ENCODE measurements at places on chromosomes 5 and 9. TPM values are rescaled to one million over a fixed set of nuclear protein-coding genes. Genes with fewer than 3 reads are reported as not detected.

PCDHB14 gene
- total RNA-seq = 0.63 TPM

FST gene
- 29.1 TPM for total RNA-seq

GPR151 gene
- not detected for total RNA-seq

MAMDC2 gene
- 0.52 TPM for total RNA-seq

RNF208 gene
- 0.09 TPM for total RNA-seq

CDKN2B-AS1 gene
- 5.6 TPM for total RNA-seq

NOXA1 gene
- 0.26 TPM for total RNA-seq

FGD3 gene
- total RNA-seq = not detected
